Activated CD4-positive, alpha-beta memory T cell treated with anti-CD3 and anti-CD28 coated beads, Interleukin-2, amount 10 ng/mL, durations not matched to agents 7 days and 5 days (primary cell): ENCODE measurements at places on chromosomes 4 and X. TPM values are rescaled to one million over a fixed set of nuclear protein-coding genes. Genes with fewer than 3 reads are reported as not detected.

- no peaks in the 10 kb centered on the region for H3K36me3 ChIP-seq
- no peak overlapping the region for H3K4me3 ChIP-seq
- DNase-seq, result no peak
These were observed 367.9 kb upstream of the SLIT2 start for GRCh38 chr4:19883841-19884240.

GRCh38 chr4:153243468-153243867 is 39.2 kb downstream of the TRIM2 start:
- H3K36me3 ChIP-seq, result no peaks in the 10 kb centered on the region
- H3K27ac ChIP-seq, result no peak overlapping the region
- H3K4me3 ChIP-seq, result no peak overlapping the region
- peaks cover 3% of the 10 kb centered on the region for H3K4me1 ChIP-seq
- no peak for DNase-seq

DNA sequence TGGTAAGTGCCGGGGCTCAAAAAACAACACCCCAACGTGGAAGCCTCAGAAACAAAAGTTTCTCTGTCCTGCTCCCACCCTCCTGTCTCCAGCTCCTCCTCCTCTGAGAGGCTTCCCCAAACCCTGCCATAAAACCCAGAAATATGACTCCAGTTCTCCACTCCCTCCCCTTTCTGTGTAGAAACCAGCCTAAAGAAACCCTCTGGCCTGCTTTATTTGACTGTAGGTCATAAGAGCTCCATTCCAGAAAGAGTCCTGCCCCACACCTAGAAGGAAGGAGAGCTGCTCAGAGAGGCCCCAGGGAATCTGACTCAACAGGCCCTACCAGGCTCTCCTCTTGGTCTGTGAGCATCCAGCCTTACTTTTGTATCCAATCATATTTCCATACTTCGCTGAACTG is 872 bp upstream of the S100P start:
- H3K36me3 ChIP-seq, result peaks cover 22% of the 10 kb centered on the region
- H3K27me3 ChIP-seq, result no peaks in the 10 kb centered on the region
- H3K27ac ChIP-seq, result peak overlapping the region; percentile 92
- DNase-seq, result no peak

DNA sequence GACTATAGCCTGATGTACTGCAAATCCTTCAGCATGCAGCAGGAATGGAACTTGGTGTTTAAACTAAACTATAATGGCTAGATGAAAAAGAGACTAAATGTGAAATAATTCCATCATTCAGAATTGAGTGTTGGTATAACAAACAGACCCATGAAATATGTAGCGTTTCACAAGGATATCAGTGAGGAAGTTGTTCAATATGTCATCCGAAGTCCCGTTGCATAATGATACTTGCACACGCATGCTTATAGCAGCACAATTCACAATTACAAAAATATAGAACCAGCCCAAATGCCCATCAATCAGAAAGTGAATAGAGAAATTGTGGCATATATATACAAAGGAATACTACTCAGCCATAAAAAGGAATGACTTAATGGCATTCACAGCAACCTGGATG is 20.4 kb downstream of the MECP2 start:
- H3K4me3 ChIP-seq, result no peak overlapping the region
- no peak for DNase-seq
- no peak overlapping the region for H3K27ac ChIP-seq
- peaks cover 28% of the 10 kb centered on the region for H3K4me1 ChIP-seq
- no peaks in the 10 kb centered on the region for H3K27me3 ChIP-seq

GRCh38 chr4:90127706-90128345 is 632 bp downstream of the CCSER1 start:
- H3K27me3 ChIP-seq, result peaks cover 54% of the 10 kb centered on the region
- no peak overlapping the region for H3K27ac ChIP-seq
- H3K36me3 ChIP-seq, result no peaks in the 10 kb centered on the region
- H3K4me3 ChIP-seq, result peak overlapping the region; percentile 71
- peaks cover 17% of the 10 kb centered on the region for H3K4me1 ChIP-seq

- no peaks in the 10 kb centered on the region for H3K27me3 ChIP-seq
- no peak overlapping the region for H3K27ac ChIP-seq
- no peaks in the 10 kb centered on the region for H3K36me3 ChIP-seq
- no peak overlapping the region for H3K4me3 ChIP-seq
These were observed 161.2 kb upstream of the AGTR2 start for GRCh38 chrX:116009346-116009745.

Gene GAGE13
- total RNA-seq, result not detected

- no peak overlapping the region for H3K27ac ChIP-seq
- DNase-seq, result no peak
- no peaks in the 10 kb centered on the region for H3K27me3 ChIP-seq
- H3K4me1 ChIP-seq, result no peaks in the 10 kb centered on the region
- H3K4me3 ChIP-seq, result no peak overlapping the region
These were observed 71.0 kb downstream of the DDX60L start for GRCh38 chr4:168409089-168409801.

DNA sequence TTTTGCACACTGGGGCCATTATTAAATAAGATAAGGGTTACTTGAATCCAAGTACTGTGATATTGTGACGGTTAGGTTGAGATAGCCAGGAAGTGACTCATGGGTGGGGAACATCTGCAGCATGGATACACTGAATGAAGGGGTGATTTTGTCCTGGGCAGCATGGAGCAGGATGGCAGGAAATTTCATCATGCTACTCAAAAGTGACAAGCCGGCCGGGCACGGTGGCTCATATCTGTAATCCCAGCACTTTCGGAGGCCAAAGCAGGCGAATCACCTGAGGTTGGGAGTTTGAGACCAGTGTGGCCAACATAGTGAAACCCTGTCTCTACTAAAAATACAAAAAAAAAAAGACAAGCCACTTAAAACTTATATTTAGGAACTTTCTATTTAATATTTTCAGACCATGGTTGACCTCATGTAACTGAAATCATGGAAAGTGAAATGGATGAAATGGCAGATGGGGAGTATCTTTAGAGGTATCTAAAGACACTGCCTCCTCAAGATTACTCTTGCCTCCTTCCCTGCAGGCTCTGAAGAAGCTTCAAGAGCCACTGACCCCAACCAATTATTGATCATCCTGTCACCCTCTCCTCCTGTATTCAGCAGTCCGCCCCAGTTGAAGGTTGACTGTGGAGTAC is 3.9 kb upstream of the TRIM60 start:
- no peaks in the 10 kb centered on the region for H3K36me3 ChIP-seq
- DNase-seq, result no peak

Gene RPS6KA6
- 0.05 TPM for total RNA-seq

Gene STS
- total RNA-seq, result 1.2 TPM

GRCh38 chrX:141924293-141924692 is 20.6 kb downstream of the MAGEC1 start:
- H3K36me3 ChIP-seq, result no peaks in the 10 kb centered on the region
- no peaks in the 10 kb centered on the region for H3K4me1 ChIP-seq
- no peak for DNase-seq

GRCh38 chr4:128907981-128908380 is 98.5 kb downstream of the JADE1 start:
- no peak overlapping the region for H3K27ac ChIP-seq
- no peak for DNase-seq
- H3K27me3 ChIP-seq, result no peaks in the 10 kb centered on the region

- peak; percentile 58 for DNase-seq
- H3K27ac ChIP-seq, result peak within 1 kb of the TSS; percentile 98
- peak within 1 kb of the TSS; percentile 81 for H3K4me3 ChIP-seq
- peaks cover 24% of the 10 kb centered on the region for H3K4me1 ChIP-seq
- H3K27me3 ChIP-seq, result peaks cover 14% of the 10 kb centered on the region
These were observed at the start of gene MSL3 for GRCh38 chrX:11757719-11758399. TSS of gene MSL3 (plus strand) at chrX:11758237. CDS start at chrX:11758264, 27 bp downstream.

Gene GPRASP1
- 1.6 TPM for total RNA-seq

DNA sequence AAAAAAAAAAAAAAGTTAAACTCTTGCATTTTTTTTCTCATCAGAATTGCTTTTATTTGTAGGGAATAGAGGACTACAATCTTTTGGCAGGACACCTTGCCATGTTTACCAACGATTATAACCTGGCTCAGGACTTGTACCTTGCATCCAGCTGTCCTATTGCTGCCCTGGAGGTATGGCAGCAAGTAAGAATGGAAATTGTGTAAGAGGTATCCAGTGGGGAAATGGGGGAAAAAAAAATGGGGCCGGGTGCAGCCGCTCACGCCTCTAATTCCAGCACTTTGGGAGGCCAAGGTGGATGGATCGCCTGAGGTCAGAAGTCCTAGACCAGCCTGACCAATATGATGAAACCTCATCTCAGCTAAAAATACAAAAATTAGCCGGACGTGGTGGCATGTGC is 49.8 kb downstream of the WDR19 start:
- no peak overlapping the region for H3K27ac ChIP-seq
- no peak overlapping the region for H3K4me3 ChIP-seq
- no peaks in the 10 kb centered on the region for H3K27me3 ChIP-seq
- H3K36me3 ChIP-seq, result no peaks in the 10 kb centered on the region

Gene CLCN4
- total RNA-seq, result not detected

Gene CNKSR2
- 2.9 TPM for total RNA-seq

DNA sequence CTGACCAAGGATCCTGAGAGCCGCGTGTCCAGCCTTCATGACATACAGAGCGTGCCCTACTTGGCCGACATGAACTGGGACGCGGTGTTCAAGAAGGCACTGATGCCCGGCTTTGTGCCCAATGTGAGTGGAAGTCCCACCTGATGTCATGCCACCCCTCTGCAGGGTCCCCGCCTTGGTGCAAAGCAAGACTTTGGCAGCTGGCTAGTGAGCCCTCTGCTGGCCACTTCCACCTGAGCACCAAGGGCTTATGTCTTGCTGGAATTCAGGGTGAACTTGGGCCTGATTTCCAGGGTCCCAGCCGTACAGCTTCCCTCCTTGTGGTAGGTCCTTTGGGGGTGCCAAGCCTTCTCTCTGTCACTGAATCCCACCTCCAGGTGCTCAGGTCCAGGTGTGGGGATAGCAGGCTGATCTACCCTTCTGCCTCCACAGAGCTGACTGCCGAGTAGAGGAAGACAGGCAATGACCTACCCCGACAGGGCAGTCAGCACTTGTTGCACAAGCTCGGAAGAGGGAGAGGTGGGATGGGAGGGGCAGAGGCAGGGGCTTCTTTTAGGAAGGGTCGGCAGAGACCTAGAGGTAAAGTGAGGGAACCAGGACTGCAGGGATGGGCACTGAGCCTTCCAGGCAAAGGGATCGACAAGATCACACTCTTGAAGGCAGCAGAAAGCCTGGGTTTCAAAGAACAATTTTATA is 248.1 kb downstream of the EVC2 start:
- no peak for DNase-seq
- no peaks in the 10 kb centered on the region for H3K4me1 ChIP-seq
- H3K36me3 ChIP-seq, result no peaks in the 10 kb centered on the region
- no peaks in the 10 kb centered on the region for H3K27me3 ChIP-seq
- no peak overlapping the region for H3K4me3 ChIP-seq
- H3K27ac ChIP-seq, result no peak overlapping the region

Gene MSX1
- not detected for total RNA-seq

GRCh38 chr4:53234669-53235068 is 131.2 kb downstream of the SCFD2 start:
- H3K27ac ChIP-seq, result no peak overlapping the region
- no peak for DNase-seq
- peaks cover 3% of the 10 kb centered on the region for H3K36me3 ChIP-seq
- H3K4me3 ChIP-seq, result no peak overlapping the region

Gene F8A3
- total RNA-seq, result 0.40 TPM

DNA sequence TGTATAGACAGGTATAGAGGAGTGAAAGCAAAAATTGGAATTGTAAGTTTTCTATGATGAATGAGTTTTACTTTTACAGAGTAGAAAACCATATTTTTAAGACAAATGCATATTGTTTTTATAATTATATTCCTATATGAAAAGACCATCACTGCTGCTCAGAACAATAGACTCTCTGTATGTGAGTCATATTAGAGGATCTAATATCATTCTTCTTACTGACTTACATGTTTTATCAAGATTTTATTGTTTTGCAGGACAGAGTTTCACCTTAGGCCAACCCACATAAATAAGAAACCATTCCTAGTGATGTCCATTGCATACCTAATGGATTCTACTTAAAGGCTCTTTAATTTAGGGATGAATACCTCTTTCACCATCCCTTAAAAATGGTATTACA is 88.6 kb downstream of the NR3C2 start:
- H3K4me1 ChIP-seq, result peaks cover 22% of the 10 kb centered on the region
- H3K27me3 ChIP-seq, result no peaks in the 10 kb centered on the region
- H3K27ac ChIP-seq, result no peak overlapping the region
- H3K36me3 ChIP-seq, result no peaks in the 10 kb centered on the region

Gene PAGE4
- total RNA-seq, result not detected

DNA sequence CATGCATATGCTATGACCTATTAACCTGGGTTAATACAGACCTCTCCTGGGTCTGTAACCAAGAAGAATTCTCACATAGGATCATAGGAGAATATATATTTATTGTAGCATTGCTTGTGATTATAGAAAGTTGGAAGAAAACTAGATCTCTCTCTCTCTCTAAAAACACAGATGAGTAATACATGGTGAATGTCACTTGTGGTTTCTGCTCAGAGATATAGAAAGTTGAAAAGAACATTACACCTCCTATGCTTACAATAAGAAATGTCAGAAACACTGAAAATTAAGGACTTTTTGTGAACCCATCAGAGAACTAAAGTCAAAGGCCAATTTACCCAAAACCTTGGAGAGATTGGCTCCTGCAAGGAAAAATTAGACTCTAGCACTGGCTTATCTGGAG is 1389.5 kb downstream of the FAM133A start:
- no peak for DNase-seq
- H3K27me3 ChIP-seq, result no peaks in the 10 kb centered on the region
- no peak overlapping the region for H3K27ac ChIP-seq
- H3K36me3 ChIP-seq, result no peaks in the 10 kb centered on the region
- no peaks in the 10 kb centered on the region for H3K4me1 ChIP-seq
